ENCODE measurements at places on chromosomes 13 and 19. TPM values are rescaled to one million over a fixed set of nuclear protein-coding genes. Genes with fewer than 3 reads are reported as not detected.

The GPR108 gene
- total RNA-seq = 69.1 TPM

The CGB3 gene
- not detected for total RNA-seq

The ZNF266 gene
- total RNA-seq = 20.9 TPM

The DNAAF3 gene
- total RNA-seq = 2.2 TPM

The MIER2 gene
- 44.1 TPM for total RNA-seq

The SLC15A1 gene
- total RNA-seq = 0.10 TPM

The VSTM2B gene
- 0.18 TPM for total RNA-seq

The CBARP gene
- 10.4 TPM for total RNA-seq

The PPP6R1 gene
- 65.6 TPM for total RNA-seq

The FGF21 gene
- total RNA-seq = not detected

The ZNF324B gene
- 5.2 TPM for total RNA-seq

The ZNF729 gene
- not detected for total RNA-seq

The SPACA4 gene
- total RNA-seq = not detected

The BCAM gene
- total RNA-seq = 6.9 TPM

The HSPB6 gene
- not detected for total RNA-seq

The ZNF784 gene
- 6.8 TPM for total RNA-seq

The ZNF20 gene
- 6.2 TPM for total RNA-seq

All from endothelial cell (in vitro differentiated cells).